ENCODE measurements at places on chromosomes 12 and 14.

- DNase-seq: no peak
Observed at GRCh38 chr14:64997108-64997794, 10.6 kb downstream of the FNTB start.

GRCh38 chr12:8664228-8664913 is 1.7 kb upstream of the MFAP5 start:
- no peak for DNase-seq

DNA sequence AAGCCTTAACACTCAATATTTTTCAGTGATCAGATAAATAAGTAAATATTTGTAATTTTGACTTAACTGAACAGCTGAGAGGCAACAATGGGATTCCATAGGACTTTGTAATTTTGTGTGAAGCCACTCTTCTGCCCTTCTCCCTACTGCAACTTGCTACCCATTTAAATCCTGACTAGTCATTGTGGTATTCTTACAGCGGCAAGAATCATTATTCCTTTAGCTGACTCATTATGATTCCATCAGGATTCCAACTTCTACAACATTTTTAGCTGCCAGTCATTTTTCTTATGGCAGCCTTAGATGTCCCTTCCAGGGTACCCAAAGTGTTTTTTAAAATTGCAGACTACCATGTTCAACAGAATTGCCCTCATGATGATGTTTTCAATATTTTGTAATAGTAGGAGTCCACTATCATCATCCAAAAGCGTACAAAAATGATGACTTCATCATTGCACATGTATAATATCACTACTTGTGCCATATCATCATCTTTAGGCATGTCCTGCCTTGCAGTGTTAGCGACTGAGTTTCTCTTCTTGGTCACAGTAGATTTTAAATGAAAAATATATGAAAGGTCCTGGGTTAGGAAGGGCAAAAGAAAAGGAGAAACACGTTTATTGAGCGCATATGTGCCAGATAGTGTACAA is 5.1 kb upstream of the MAGOHB start:
- no peak for DNase-seq

DNA sequence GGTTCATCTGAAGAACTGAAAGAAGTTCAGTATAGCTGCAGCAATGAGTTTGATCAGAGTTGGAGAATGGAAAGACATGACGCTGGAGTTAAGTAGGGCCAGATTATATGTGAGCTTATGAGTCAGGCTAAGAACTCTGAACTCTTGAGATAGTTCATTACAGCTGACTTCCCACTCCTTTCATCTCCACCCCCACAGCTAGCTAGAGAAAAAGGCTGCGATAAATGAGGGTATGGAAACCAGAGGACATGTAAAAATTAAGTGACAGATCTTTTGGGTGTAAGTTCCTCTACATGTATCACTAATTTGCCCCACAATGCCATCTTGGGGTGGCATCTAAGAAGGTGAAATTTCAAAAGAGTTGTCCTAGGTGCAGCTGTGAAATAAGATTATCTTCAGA is 28.6 kb downstream of the PYM1 start:
- DNase-seq: no peak

DNA sequence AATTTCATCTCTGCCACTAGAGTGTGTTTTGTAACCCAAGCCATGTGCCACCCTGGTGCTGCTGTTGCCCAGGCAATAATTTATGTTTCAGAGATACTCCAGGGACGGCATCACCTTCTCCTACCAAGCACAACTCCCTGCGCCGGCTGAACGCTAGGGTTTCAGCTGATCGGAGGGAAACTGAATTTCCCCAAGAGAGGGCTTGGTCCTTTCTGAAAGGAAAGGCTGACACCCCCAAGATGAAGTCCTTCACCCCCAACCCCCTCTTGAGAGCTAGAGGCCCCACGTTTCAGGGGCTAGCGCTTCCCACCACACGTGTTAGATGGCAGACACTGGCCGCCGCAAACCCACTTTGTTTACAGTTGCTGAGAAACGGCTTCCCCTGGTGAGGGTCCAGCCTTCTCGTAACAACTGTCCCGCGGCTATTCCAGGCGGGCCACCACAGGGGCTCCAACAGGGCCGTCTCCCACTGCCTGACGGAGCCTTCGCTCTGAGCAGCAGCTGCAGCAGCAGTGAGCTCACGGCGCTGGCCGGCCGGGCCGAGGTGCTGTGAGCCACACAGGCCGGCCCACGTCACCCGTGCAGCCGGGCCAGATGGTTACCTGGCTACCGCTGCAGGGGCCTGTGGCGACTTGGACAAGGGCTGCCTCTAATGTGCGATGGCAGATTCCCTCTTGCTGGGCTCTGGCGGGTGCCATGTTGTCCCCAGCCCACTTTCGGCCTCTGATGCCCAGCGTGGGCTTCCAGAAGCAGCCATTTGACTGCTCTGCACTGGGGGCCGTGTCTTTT is 66.4 kb downstream of the TESC start:
- no peak for DNase-seq

- no peak for DNase-seq
Observed at GRCh38 chr14:104596451-104596918, 8.1 kb downstream of the TMEM179 start.

DNA sequence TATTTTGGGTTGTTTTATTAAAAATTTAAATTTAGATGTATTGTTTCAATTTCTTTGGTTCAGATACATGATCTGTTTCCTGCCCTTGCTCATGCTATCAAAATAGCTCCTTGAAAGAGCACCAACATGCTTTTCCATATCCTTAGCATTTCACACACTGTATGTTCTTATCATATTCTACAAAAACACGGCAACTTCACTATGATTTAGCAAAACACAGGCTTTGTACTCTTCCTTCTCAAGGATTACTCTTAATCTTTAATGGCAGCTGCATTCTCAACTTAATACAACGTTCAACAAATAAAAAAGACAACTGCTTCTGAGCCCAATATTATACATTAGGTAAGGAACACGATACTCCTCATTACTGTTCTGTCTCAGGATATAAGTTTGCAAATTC is 2.9 kb upstream of the GLRX5 start:
- DNase-seq: no peak

DNA sequence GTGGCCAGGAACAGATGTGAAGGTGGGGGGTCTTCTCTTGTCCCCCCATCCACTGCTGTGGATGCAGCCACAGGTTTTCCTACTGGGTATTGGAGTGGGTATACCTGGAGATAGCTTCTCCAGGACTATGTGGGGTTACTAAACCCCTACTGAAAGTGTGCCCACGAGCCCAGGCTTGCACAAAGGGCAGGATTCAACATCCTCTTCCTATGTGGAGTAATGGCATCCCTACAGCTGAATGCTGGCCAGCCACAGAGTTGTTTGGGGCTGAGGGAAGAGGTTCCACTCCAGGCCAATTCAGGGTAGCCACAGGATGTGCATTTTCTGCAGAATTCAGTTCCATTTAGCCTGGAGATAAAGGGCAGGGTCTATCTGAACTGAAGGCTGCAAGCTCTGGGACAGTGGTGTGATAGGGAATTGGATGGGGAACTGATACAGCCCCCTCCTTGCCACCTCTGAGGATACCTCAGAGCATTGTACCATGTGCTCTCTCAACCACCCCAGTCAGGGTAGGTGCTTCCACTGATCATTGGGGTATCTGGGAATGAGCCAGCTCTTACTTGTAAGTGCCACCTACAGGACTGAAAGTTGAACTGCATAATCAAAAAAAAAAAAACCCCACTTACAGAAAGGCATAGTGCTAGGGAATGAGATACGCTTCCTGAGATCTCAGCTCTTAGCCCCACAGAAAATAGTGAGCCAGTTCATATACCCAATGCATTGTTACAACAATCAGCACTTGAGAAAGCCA is 187.1 kb downstream of the KITLG start:
- no peak for DNase-seq

GRCh38 chr12:121678716-121679300 is 9.4 kb upstream of the MORN3 start:
- no peak for DNase-seq

DNA sequence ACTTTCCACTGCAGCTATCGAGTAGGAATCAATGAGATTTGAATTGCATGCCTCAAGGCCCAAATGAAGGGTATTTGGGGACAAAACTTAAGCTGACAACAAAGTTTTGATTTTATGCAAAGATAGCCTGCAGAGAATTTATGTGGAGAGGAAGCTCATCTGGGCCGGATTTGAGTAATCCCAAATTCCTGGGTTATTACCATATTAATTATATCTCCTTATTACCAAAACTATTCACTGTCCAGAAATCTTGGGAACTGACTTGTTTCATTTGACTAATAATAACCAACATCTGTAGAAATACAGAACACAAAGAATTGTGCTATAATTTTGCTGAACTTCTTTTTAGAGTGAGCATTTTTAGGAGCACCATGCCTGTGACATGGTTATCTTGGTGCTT is 70.4 kb downstream of the KITLG start:
- no peak for DNase-seq

GRCh38 chr12:78386871-78387270 is 477.7 kb upstream of the SYT1 start:
- DNase-seq: no peak

DNA sequence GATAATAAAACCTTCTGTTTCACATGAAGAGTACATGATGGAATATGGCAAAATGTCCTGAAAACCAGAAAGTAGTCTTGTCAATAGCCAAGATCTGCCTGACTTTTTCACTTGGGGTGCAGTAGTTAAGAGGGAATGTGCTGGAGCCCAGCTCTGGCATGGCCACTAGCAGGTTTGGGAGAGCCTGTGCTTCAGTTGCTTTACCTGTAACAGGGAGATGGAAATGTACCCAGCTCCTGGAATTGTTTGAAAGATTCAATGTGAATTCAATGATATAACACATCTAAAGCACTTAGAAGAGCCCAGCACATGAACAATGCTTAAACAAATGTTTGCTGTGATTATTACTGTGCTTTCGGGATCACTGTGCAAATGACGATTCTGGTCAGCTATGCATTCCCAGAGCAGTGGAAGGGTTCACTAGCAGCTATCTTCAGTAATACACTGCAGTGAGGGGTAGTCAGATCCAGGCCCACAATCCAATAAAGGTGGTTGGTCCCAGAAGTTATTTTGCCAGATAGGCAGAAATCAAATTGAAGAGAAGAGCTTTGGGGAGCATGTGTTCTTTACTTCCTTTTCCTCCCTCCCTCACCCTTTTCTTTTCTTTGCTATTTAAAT is 224.9 kb downstream of the APAF1 start:
- no peak for DNase-seq

- DNase-seq: no peak
Observed at GRCh38 chr12:84779169-84779568, 133.4 kb downstream of the SLC6A15 start.

- peak; percentile 70 for DNase-seq
Observed at GRCh38 chr12:120688527-120689071, 1.6 kb downstream of the MLEC start.

- DNase-seq: no peak
Observed at GRCh38 chr12:57239587-57240065, 10.1 kb downstream of the SHMT2 start.

GRCh38 chr14:70317969-70318634 is 41.4 kb downstream of the COX16 start:
- peak; percentile 44 for DNase-seq

DNA sequence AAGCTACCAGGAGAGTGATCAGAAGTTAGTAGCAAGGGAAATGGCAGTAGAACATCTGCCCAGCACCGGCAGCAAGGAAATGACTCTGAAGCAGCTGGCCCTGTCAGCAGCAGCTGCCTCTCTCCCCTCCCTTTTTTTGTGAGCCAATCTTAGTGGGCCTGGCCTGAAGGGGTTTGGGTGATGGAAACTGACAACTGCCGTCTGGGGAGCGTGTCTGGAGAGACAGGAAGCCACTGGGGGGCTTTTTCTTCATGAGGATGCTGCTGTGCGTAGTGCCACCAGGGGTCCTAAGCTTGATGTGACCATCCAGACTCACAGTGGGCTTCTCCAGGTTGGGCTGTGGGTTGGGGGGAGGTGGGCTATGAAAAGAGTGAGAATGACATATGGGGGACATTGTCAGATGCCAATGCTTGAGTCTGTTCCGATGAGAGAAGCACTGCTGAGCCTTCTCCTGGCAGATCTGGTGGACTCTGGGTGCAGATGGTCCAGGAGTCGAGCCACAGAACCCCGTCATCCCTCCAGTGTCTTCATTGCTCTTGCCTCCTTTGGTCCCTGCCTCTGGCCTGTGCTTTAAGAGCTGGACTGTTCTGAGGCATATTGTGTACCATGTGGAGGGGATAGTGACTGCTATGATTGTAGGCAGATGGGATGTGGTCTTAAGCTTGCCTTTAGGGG is 87.6 kb upstream of the HIF1A start:
- DNase-seq: no peak

DNA sequence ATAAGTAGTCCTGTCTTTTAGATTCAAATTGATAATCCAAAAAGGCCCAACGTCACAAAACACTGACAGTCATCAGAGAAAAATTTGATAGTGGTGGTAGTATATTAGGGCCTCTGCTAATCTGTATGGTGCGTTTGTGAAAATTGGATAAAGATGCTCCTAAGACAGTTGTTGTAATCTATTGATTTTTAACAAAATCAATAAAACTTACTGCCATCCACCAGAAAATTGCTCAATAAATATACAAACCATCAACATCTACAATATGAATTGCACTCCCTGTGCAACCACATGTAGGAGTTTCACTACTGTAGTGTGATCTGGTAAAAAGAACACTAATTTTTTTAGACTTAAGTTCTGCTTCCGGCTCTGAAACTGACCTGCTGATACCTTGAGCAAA is 336.8 kb downstream of the FUT8 start:
- DNase-seq: no peak

- DNase-seq: no peak
Observed at GRCh38 chr12:19665121-19665900, 226.0 kb downstream of the AEBP2 start.

GRCh38 chr14:91115986-91116770 is 2.3 kb downstream of the DGLUCY start:
- DNase-seq: peak; percentile 36

- peak; percentile 96 for DNase-seq
Observed at GRCh38 chr12:53052419-53053217, 2.8 kb downstream of the TNS2 start.

- DNase-seq: no peak
Observed at GRCh38 chr14:104966981-104967385, 11.2 kb downstream of the AHNAK2 start.

- no peak for DNase-seq
Observed at GRCh38 chr14:92653162-92653651, 95.2 kb downstream of the LGMN start.

GRCh38 chr12:92739113-92739512 is 36.3 kb downstream of the PLEKHG7 start:
- DNase-seq: no peak

GRCh38 chr12:116160231-116160630 is 117.3 kb downstream of the MED13L start:
- DNase-seq: no peak

DNA sequence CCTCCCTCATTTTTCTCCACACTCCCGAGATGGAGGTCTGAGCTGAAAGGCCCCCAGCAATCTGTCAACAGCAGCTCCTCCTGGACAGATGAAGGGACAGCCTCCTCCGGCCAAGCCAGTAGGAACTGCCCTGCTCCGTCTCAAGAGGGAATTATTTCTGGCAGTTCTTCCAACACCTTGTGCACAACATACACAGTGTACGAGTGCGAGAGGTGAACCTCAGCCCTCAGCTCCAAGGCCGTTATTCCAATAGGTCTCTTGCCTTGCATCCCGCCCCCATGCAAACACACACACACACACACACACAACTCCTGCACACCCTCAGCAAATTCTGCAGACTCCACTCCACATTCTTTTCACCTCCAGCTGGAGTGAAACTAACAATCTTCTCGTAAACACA is 181.7 kb upstream of the FAR2 start:
- DNase-seq: no peak

- DNase-seq: no peak
Observed at GRCh38 chr12:98121963-98122362, 393.4 kb upstream of the TMPO start.
